Activated B cell treated with CpG ODN at 0.5 μM for 24 hours (primary cell): ENCODE measurements at places on chromosomes 7 and 10.

DNA sequence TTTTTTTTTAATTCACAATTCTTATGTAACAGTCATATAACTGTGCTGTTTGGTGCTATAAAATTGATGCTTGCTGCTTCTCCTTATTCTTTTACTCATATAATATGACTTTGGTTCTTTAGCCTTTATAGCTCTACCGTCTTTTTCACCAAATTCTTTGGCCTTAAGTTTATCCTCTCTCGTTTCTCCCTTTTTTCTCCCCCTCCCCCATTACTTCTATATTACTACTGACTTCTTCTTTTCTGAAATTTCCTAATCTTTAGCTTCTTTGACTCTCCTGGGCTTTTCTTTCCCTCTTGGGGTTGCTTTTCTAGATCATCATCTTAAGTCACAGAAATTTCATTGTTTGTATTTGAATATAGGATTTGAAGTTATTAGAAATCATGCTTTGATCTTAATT is 3.8 kb downstream of the BCCIP start:
- DNase-seq: no peak

GRCh38 chr7:132436121-132436520 is 140.1 kb downstream of the PLXNA4 start:
- no peak for DNase-seq

- no peak for DNase-seq
These were observed 60.2 kb downstream of the LRRC18 start for GRCh38 chr10:48879451-48879850.

- DNase-seq: no peak
These were observed 467.5 kb downstream of the GPAM start for GRCh38 chr10:111716032-111716431.

GRCh38 chr7:137080516-137081203 is 212.2 kb downstream of the CHRM2 start:
- no peak for DNase-seq
